ENCODE measurements at places on chromosomes 7 and 10.

- no peak for DNase-seq
These were observed 68.5 kb downstream of the TBXAS1 start for GRCh38 chr7:139897422-139898090.

- DNase-seq = peak; percentile 14
These were observed 192.2 kb downstream of the SEMA3A start for GRCh38 chr7:84002348-84002747.

- DNase-seq = peak; percentile 30
These were observed 40.6 kb upstream of the WAC start for GRCh38 chr10:28492116-28492920.

- DNase-seq = peak; percentile 58
These were observed 18.0 kb downstream of the PURB start for GRCh38 chr7:44867073-44867995.

DNA sequence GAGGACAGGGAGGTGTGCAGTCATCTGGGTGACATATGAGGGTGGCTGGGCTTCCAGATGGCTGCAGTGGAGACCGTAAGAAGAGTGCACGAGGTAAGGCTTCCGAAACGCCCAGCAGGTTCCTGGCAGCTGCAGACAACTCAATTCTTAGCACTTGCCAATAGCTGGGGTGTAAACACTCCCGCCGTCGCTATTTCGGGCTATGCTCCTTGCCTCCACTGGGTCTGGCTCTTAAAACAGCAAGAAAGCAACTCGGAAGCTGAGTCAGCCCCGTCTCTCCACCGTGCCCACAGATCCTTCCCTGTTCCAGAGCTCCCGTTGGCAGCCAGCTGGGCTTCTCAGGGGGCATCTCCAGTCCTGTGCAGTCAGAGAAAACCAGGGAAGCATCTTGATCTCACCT lies 6.1 kb upstream of the PDGFA start:
- peak; percentile 27 for DNase-seq

DNA sequence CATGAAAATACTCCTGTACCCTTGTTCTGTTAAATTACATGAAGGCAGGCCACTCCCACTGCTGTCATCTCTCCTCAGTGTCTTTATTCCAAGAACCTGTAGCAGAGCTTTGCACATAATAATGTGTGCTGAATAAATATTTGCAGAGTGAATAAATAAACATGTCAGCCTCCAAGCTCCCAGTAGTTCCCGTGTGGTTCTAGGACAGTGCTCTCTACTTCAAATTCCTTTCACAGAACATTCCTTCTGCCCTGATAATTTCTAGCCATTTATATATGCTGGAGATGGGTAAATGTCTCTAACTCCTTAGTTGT lies 20.3 kb upstream of the HYAL4 start:
- peak; percentile 2 for DNase-seq

GRCh38 chr7:29306319-29306991 lies 111.9 kb downstream of the CHN2 start:
- no peak for DNase-seq

GRCh38 chr10:116752969-116753665 lies 10.8 kb upstream of the HSPA12A start:
- no peak for DNase-seq

DNA sequence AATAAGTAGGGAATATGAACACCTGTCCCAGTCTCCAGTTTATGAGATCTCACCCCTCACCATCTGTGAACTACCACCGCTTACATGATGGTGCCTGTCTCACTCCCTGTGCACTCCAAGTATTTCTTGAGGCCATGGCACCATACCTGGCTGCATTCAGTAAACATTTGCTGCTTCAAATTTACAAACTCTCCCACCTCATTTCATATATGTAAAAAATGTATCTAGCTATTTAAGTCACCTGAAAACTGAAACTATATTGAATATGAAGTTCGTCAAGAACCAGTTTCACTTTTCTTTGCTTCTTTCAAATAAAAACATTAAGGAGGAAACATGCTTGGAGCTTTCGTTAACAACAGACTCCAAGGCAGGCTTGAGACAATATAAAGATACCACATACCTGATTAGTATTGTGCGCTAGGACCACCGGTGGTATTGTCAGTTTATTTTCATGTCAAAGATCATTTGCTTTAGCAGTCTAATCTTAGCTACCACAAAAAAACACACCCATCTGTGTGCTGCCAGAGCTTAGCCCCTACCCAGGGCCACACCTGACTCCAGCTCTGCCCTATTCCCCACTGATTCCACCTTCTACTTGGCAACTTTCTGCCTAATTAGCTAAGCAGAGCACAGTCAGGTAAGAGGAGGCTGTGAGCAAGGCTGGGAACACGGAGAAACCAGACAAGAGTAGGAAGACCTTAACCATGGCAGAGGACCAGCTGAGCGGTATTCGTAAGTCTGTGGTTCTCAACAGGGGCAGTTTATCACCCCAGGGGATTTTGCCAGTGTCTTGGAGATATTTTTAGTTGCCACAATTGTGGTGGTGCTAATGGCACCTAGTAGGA lies 92.0 kb downstream of the ZFAND4 start:
- DNase-seq = no peak

DNA sequence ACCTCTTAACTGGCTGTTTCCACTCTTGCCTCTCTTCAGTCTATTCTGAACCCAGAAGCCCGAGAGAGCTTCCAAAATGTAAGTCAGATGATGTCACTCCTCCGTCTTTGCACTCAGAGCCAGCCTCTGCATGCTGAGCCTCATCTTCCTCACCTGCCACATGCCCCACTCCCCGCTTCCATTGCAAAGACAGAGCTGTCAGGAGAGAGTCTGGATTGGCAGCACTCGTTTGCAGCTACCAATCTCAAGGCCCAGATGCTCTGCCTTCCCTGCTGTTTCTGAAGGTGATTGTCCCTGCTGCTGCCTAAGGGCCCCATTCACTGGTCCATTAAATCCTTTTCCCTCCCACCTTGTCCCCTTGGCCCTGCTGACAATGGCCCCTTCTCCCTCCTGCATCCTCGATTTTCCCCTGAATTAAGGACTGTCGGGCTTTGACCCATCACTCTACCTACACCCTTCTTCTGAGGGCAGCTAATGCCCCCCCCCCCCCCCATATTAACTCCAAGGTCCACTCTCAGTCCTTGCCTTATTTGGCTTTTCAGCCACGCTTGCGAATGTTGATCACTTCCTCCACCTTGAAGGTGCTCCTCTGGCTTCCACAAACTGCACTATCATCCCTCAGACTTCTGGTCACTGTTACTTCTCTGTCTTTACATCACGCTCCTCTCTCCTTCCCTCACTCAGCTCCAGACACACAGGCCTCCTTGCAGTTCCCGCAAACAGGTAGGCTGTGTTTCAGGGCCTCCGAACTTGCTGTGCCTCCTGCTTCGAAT lies 98.5 kb downstream of the CHN2 start:
- DNase-seq = no peak

- peak; percentile 27 for DNase-seq
These were observed 69.4 kb downstream of the VOPP1 start for GRCh38 chr7:55502858-55503440.

- no peak for DNase-seq
These were observed 70.4 kb upstream of the CFAP46 start for GRCh38 chr10:133012573-133013359.

DNA sequence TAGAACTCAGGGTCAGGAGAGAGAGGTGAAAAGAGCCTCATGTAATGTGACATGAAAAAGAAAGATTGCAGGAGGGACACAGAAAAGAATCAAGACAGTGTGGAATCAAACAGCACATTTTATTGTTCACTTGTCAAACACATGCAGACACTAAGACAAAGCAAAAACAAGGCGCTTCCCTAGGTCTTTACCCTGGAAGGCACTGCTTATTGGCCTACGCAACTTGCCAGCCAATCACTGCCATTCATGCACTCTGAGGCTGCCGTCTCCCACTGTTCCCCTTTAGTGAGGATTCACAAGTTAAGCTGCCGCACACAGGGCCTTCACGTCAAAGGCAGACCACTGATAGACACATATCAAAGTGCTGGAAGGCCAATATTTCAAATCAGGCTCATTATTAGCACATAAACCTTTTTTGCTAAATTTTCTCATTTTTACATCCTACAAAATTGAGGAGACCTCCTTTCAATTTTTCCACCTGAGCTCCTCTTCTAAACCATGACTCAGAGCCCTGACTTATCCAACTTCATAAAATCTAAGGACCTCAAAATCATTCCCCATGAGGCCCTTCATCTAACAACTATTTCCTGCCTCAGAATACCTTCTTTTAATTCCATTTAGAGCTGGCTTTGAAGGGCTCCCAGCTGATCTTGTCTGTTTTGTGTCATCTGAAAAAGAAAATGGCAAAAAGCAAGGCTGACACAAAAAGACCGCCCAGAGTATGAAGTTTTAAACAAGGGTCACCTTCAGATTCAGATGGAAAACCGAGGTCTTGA lies 149.4 kb downstream of the CHCHD3 start:
- DNase-seq = no peak

- DNase-seq = no peak
These were observed 98.6 kb upstream of the FGFR2 start for GRCh38 chr10:121696854-121697253.

GRCh38 chr7:33582533-33582932 lies 322.8 kb upstream of the BMPER start:
- no peak for DNase-seq

DNA sequence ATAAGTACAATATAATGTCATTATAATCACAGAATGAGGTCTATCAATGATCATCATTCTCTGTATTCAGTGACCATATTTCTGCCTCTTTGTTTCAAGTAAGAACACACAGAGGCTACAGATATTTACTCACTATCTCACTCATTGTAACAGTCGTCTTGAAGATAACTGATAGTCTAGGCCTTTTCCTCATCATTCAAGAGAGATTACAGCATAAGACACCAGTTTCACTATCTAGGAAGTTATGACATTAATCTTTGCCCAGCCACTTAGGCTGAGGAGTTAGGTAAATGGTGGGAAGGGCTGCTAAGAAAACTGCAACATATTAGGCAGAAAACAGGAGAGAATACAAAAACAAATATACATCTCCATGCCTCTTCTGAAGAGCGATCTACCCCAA lies 125.3 kb downstream of the CHCHD3 start:
- no peak for DNase-seq

DNA sequence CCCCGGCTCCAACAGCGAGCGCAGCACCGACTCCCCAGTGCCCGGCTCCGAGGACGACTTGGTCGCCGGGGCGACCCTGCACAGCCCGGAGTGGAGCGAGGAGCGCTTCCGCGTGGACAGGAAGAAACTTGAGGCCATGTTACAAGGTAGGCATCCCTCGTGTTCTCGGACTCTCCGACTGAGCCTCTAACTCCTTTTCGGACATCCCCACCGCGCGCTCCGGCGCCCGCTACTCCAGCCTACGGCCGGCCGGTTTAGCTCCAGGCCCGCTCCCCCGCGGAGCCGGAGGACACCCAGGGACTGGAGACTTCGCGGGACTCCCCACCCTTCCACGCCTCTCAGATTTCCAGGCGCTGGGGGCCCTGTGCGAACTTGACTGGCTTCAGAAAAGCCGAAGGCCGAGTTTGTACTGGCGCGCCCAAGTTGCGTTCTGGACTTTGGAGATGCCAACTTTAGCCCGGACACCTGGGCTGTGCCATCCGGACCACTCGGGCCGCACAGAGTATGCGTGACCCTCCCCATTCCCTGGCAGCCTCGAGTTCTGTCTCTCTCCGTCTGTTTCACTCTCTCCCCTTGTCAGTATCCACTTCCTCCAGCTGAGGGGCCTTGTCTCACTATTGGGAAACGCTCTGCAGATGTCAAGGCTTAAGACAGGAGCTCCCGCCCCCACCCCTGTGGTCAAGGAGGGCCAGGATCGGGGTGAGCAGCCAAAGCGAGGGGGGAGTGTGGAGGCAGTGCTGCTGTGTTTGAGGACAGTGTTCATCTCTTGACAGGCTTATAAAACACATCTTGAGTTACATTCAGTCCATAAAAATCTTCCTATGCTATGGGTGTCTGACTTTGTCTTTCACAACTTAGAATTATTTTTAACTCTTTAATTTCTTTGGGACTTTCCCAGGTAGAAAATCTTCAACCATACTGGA lies 777 bp downstream of the BICC1 start:
- DNase-seq = peak; percentile 90

DNA sequence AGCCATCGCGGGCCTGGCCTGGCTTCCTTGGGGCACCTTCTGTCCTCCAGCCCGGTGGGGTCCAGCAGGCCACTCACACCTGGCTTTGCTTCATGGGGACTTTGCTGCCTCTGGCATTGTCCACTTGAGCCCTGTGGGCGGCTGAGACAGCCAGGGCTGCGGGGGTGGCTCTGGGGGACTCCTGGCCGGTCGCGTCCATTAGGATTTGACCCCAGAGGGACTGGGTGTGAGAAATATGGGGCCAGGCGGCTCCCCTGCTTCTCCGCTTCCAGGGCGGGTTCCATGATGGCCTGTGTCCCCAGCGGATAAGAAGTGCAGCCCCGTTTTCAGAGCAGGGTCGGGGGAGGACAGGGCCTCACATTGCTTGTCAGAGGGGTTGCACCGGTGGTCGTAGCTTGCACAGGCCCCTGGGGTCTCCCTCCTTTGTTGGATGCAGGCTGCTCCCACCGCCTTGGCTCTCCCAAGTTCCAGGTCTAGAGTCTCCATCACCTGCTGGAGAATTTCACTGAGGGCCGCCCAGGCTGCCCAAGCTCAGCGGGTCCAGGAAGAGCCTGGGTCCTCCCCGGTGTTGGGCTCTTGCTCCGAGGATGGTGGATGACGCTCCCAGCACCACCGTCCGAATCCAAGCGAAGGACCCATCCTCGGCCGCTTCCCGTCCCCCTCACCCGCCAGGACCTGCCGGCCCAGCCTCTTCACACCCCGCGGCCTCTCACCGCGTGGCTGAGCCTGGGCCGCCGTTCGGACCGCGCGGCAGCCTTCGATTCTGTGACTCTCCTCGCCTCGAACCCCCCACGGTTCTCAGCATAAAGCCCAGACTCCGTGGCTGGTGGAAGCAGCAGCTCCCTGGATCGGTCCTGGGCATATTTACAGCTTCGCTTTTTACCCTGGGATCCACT lies 140.1 kb downstream of the DYNC2I1 start:
- DNase-seq = no peak

- DNase-seq = no peak
These were observed 59.5 kb downstream of the CHST15 start for GRCh38 chr10:124033887-124034218.
